Stimulated activated CD8-positive, alpha-beta memory T cell treated with anti-CD3 and anti-CD28 coated beads, Interleukin-15, amount 100 ng/mL, for 24 hours (primary cell): ENCODE measurements at places on chromosomes 2 and 18.

DNA sequence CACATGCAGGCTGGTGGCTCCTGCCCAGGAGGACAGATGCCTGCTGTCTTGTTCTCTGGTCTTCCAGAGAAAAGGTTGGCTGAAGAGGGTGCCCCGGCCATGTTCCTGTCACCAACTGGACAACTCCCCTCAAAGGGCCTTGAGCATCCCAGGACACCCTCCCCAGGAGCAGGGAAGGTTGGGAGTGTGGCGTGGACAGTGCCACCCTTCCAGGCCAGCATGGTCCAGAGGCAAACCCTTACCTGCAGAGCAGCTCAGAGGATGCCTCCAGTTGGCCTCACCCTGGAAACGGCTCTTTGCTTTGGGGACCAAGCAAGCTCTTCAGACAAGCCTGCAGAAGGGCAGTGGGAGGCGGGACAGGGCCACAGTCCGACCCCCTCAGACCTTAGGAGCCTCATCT, 4.9 kb upstream of the GPC1 start:
- DNase-seq, result no peak

DNA sequence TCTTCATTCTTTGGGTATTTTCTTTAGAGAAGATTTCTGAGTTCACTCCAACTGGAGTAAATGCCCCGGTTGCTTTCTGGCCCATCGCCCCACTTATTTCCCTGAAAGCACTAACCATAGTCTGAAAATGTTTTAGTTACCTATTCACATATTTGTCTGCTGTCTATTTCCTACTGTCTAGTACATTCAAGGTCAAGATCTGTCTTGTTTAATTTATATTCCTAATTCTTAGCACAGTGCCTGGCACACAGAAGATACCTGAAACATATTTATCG, 134.4 kb upstream of the KLHL14 start:
- DNase-seq, result no peak

GRCh38 chr2:51994123-51994763, 962.3 kb upstream of the NRXN1 start:
- DNase-seq, result no peak

DNA sequence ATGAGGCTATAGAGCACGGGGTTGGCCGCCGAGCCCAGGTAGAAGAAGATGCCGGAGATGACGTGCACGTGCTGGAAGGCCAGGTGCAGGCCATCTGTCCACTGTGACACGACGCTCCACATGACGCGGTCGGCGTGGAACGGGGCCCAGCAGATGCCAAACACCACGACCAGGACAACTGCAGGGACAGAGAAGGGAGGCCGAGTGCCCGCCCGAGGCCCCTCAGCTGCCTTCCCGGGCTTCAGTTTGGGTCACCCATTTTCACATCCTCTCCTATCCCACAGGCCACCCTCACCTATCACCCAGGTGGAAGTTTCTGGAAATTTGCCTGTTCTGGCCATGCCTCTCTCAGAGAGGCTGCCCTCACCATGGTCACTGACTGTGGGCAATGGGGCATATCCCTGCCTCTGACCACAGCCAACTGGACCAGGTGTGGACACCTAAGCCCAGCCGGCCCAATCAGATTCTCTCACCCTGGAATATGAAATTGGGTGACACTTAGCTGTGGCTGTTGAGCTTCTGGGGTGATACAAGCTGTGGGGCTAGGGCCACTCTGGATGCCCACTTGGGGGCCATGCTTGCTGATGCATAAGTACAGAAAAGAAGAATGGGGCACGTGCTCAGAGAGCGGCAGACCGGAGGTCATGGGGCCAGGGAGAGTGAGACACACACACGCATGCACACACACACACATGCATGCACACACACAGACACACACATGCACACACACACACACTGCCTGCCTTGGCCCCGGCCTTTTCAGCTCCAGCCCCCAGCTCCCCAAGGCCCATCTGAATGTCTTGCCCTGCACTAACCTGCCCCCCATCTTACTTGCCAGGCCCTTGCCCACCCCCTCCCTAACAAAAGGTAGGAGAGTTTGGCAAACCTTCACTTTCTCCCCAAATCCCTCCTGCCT, 4.7 kb downstream of the NMUR1 start:
- DNase-seq, result no peak

- no peak for DNase-seq
Observed at GRCh38 chr2:239776436-239777005, 248.6 kb downstream of the NDUFA10 start.

DNA sequence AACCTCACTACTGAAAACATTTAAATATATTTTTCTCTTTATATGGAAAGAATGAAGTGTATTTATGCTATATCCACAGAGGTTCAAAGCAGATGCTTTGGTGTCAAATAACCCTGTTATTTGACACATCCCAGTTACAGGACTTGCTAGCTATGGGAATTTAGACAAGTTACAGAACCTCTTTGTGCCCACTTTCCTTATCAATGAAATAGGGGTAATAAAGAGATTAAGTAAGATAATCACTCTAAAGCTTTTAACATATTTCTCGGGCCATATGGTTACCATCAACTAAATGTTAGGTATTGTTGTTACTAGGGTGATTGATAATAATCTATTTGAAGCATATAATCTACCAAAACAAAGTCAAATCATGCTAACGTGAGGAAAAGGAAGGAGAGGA, 1660.6 kb upstream of the NXPH2 start:
- no peak for DNase-seq

GRCh38 chr2:108612153-108612513, 77.9 kb downstream of the LIMS1 start:
- no peak for DNase-seq
